ENCODE measurements at places on chromosomes 4 and X.

GRCh38 chr4:122758033-122758432 lies 25.5 kb downstream of the BBS12 start:
- DNase-seq: no peak

- no peak for DNase-seq
These were observed 481.5 kb downstream of the BCOR start for GRCh38 chrX:39616098-39616729.

DNA sequence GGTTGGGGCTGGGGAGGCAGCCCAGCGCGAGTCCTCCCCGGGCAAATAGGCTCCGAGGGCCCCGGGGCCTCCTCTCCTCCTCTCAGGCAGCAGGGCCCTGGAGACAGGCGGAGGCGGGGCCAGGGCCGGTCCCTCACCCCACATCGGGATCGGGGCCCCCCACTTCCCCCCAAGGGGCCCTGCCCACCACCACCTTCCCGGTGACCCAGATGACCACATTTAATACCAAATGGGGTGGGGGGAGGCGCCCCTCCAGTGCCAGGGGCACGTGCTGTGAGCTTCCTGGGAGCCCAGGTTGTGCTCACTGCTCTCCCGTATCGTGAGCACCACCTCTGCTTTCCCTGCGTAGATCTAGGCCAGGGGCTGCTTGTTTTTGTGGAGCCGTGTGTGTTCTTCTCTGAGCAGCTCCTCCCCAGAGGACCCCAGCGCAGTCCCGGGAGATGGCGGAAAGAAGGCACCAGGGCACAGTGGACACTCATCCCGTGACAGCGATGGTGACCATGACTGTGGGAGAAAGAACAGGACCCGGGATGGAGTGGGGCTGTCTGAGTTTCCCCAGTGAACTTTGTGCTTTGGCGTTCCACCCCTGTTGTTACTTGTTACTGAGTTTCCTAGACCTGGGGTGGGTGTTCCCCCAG lies 2.1 kb downstream of the PNMA6A start:
- no peak for DNase-seq

DNA sequence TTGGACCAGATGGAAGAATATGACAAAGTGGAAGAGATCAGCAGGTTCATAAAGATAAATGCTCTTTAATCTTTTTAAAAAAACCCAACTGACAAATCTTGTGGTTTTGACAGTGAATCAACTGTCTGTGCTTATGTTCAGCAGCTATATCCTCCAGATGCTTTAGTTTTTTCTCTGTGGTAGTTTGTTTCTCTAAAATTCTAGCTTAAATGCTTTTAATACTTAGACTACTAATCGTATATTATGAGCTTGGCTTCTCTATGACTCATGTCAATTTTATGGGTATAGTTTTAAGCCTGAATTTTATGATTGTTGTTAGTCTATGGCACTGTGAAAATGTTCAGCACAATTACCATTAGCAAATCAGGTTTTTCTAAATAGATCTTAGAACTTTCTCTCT lies 12.9 kb downstream of the HHIP start:
- no peak for DNase-seq

DNA sequence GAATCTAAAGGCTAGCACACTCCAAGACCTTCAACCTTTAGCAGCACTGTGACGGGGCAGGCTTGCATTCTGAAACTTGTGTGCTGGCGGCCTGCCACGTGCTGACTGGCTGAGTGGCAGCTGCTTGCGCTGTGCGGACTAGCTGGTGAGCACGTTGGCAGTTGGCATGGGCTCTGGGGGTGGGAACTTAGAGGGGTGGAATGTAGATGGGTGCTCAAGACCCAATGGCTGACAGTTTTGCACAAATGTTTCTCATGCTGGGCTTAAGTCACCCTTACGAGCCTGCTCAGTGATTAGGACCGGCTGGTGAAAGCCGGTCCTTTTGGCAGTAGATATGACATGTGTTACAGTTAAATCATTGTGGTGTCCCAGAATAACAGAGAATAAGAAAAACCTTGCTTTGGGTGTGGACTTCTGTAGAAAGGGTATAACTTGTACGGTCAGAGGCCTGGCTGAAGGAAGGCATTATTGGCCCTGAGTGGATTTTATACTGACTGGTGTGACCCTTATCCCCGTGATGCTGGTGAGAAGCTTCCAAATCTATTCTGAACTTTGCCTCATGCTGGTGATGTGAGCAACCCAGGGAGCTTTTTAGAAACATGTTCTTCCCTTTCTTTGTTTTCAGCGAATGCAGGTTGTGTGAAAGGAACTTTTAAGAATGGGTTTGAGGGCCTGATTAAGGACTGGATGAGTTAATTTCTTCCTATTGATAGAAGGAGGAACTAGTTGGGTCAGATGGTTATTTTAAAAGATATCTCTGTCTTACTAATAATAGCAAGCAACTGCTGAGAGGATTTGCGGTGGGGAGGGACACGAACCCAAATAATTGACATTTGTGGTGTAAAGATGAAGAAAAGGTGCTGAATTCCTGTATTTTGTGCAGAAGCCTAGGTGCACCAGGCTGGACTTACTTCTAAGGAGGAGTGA lies 107.4 kb upstream of the SLC4A4 start:
- DNase-seq: no peak

Measured in effector memory CD4-positive, alpha-beta T cell (primary cell).